ENCODE measurements at places on chromosomes 4 and X. TPM values are rescaled to one million over a fixed set of nuclear protein-coding genes. Genes with fewer than 3 reads are reported as not detected.
A peak's percentile ranks its signal among the peaks of the same experiment; 100 is the strongest.

- DNase-seq: peak; percentile 89
These were observed 98.0 kb downstream of the TBL1X start for GRCh38 chrX:9562851-9563250.

- DNase-seq: no peak
These were observed 1.7 kb upstream of the PRDM8 start for GRCh38 chr4:80195441-80196140.

- DNase-seq: no peak
These were observed 45.2 kb downstream of the SLC4A4 start for GRCh38 chr4:71383984-71384383.

- peak; percentile 3 for DNase-seq
These were observed 1049.0 kb upstream of the GRIA3 start for GRCh38 chrX:122135070-122135469.

CPEB2 gene
- 0.10 TPM for total RNA-seq
